ENCODE measurements at places on chromosomes 12 and 14. TPM values are rescaled to one million over a fixed set of nuclear protein-coding genes. Genes with fewer than 3 reads are reported as not detected.

The MGAT4C gene
- 3.0 TPM for total RNA-seq

DNA sequence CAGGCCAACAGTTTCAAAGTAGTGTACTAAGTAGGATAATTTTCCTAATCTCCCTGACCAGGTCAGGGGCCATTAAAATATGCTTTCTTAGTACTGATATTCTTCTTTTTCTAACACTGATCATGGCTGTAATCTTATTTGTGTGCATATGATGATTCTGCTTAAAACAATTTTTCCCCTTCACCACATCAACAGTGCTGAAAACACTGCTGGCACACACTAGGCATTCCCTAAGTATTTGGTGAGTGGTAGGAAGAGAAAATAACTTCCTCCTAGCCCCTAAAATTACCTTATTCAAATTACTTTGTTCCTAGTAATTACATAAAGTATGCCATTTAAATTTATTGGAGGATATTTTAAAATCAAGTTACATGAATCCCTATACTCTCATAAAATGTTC, 49.9 kb upstream of the BBS10 start:
- H3K27me3 ChIP-seq: no peaks in the 10 kb centered on the region
- no peak overlapping the region for H3K4me3 ChIP-seq
- H3K27ac ChIP-seq: no peak overlapping the region
- no peak for DNase-seq
- H3K4me1 ChIP-seq: no peaks in the 10 kb centered on the region
- no peaks in the 10 kb centered on the region for H3K36me3 ChIP-seq

DNA sequence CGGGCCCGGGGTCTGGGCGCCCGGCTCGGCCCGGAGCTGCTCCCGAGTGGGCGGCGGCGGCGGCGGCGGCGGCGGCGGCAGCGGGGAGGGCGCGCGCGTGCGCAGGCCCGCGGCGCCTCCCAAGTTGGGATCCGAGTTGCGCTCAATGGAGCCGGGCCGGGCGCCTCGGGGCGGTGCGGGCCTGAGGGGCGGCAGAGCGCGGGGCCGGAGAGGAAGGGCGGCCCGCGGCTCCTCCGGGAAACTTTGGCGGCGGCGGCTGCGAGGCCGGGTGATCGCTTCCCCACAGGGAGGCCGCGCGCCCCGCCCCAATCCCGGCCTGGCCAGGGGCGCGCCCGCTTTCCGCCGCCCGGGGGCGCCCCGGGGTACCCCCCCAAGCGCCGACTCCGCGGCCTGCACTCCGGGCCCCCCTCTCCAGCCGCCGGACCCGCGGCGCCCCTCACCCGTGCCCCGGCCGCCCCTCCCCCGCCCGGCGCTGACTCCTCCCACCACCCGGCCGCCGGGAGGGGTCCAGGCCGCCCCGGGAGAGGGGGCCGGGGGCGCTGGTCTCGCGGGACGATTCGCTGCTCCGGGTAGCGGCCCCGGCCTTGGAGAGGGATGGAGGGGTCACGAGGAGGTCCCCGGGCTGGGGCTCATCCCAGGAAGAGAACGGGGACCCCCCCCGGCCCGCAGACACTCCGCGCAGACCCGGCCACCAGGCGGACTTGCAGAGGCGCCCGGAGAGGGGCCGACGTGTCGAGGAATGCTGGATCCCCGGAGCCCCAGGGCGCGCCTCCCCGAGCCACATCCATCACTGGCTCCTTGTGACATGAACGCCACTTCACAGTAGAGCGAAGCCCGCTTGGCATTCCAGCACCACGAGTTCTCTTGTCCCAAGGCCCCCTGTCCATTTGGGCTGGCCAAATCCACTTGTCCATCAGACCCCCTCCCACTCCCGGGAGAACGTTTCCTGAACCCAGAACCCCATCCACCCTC, at the start of gene RILPL1:
RILPL1 (minus strand) TSS at position 48 of the 972 bp plus-strand sequence. CDS start 237 bp downstream, outside the sequence.
- peaks cover 5% of the 10 kb centered on the region for H3K4me1 ChIP-seq
- H3K27me3 ChIP-seq: no peaks in the 10 kb centered on the region
- peak within 1 kb of the TSS; percentile 45 for H3K27ac ChIP-seq
- peak within 1 kb of the TSS; percentile 69 for H3K4me3 ChIP-seq

DNA sequence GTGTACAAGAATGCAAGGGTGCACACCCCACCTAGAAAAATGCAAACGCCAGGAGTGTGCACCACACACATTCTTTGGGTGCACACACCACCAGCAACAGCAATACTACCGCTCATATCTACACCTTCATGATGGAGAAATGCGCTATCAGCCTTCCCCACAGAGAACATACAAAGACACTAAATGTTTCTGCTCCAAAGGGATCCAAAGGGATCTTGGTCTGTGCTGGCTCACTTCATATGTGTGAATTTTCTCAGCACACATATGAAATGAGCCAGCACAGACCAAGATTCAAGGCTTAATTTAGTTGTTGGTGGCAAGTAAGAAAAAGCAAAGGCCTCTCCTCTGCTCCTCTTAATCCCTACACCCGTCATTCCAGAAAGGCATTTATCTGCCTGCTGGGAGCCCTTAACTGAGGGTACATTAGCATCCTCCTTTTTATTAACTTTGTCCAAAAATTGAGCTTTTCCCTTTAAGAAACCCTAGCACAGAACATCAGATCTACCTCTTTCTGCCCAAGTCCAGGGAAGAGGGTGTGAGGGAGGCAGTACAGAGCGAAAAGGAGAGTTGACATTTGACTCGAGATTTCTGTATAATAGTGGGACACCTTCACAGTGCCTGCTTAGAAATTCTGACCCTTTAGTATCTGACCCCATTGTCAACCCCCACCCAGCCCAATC, 8.3 kb downstream of the BMP4 start:
- H3K36me3 ChIP-seq: no peaks in the 10 kb centered on the region
- H3K27me3 ChIP-seq: peaks cover 58% of the 10 kb centered on the region
- DNase-seq: no peak
- H3K4me3 ChIP-seq: no peak overlapping the region

The CACNA1C gene
- 1.9 TPM for total RNA-seq

GRCh38 chr12:118126119-118126757, 9.7 kb upstream of the PEBP1 start:
- no peaks in the 10 kb centered on the region for H3K27me3 ChIP-seq
- no peaks in the 10 kb centered on the region for H3K36me3 ChIP-seq
- H3K4me3 ChIP-seq: no peak overlapping the region
- H3K27ac ChIP-seq: no peak overlapping the region

- H3K27me3 ChIP-seq: no peaks in the 10 kb centered on the region
- no peaks in the 10 kb centered on the region for H3K36me3 ChIP-seq
- DNase-seq: no peak
Measured at GRCh38 chr14:97771340-97772045, 974.3 kb downstream of the VRK1 start.

The SLC6A15 gene
- 38.1 TPM for total RNA-seq

GRCh38 chr14:75926431-75927115, 55.2 kb downstream of the TGFB3 start:
- H3K27me3 ChIP-seq: no peaks in the 10 kb centered on the region
- H3K4me3 ChIP-seq: no peak overlapping the region
- H3K36me3 ChIP-seq: no peaks in the 10 kb centered on the region
- no peaks in the 10 kb centered on the region for H3K4me1 ChIP-seq
- no peak overlapping the region for H3K27ac ChIP-seq

DNA sequence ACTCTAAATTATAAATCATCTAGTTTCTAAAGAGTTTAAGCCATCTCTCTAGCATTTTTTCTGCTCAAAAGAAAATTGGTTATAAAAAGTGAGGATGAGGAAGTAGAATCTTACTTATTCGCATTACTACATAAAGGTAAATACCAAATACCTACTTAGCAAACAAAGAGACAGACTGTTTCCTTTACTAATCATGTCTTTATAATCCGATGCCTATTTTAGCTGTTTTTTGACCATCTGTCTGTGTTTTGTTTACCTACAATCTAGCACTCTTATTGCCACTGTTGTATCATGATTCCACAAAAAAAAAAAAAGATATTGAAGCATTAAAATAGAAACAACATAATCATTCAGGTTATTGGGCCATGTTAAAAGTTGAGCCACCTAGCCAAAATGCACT, 396.2 kb downstream of the PAWR start:
- peaks cover 19% of the 10 kb centered on the region for H3K36me3 ChIP-seq
- H3K27me3 ChIP-seq: no peaks in the 10 kb centered on the region
- no peaks in the 10 kb centered on the region for H3K4me1 ChIP-seq
- no peak overlapping the region for H3K4me3 ChIP-seq

All from H1 (cell line).